ENCODE measurements at places on chromosomes 11 and 22.

DNA sequence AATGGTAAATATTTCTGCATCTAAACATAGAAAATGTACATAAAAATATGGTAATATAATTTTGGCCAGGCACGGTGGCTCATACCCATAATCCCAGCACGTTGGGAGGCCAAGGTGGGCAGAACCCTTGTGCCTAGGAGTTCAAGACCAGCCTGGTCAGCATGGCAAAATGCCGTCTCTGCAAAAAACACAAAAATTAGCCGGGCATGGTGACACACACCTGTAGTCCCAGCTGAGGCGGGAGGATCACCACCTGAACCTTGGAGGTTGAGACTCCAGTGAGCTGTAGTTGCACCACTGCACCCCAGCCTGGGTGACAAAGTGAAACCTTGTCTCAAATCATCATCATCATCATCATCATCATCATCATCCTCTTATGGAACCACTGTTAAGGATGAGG, 230.6 kb upstream of the NCAM1 start:
- no peak for DNase-seq
- H3K4me3 ChIP-seq: no peak overlapping the region
- H3K27me3 ChIP-seq: no peaks in the 10 kb centered on the region
- H3K27ac ChIP-seq: no peak overlapping the region

- no peaks in the 10 kb centered on the region for H3K36me3 ChIP-seq
- H3K27ac ChIP-seq: no peak overlapping the region
- 0 out of 2 replicates have a peak, but pooled peaks cover 2% of the 10 kb centered on the region for H3K4me1 ChIP-seq
- H3K27me3 ChIP-seq: no peaks in the 10 kb centered on the region
These were observed 1.2 kb upstream of the CXCR5 start for GRCh38 chr11:118882491-118882890.

GRCh38 chr22:31248138-31248745, 36.1 kb downstream of the LIMK2 start:
- no peak overlapping the region for H3K27ac ChIP-seq
- no peaks in the 10 kb centered on the region for H3K36me3 ChIP-seq
- H3K4me1 ChIP-seq: peaks cover 73% of the 10 kb centered on the region
- peak; percentile 82 for DNase-seq

DNA sequence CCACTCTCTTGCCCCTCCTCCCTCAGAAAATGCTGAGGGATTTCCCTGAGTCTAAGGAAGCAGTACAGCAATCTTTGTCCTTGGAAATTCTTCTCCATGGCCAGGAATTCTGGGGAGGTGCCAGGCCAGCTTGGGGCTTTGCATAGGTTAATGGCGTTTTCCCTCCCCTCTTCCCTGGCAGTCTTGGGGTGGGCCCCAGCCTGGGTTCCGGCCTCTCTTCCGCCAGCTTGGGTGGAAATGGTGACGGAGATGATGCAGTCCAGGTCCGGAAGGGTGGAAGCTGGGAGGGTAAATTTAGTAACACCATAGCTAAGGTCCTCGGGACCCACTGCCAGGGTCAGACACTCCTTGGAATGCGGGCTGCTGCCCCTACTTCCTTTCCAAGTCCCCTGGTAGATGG, 5.0 kb downstream of the PHLDB1 start:
- H3K36me3 ChIP-seq: no peaks in the 10 kb centered on the region
- peaks cover 42% of the 10 kb centered on the region for H3K4me1 ChIP-seq
- no peaks in the 10 kb centered on the region for H3K27me3 ChIP-seq
- no peak overlapping the region for H3K4me3 ChIP-seq
- no peak for DNase-seq

GRCh38 chr11:60934124-60934789, 10.0 kb downstream of the TMEM132A start:
- H3K4me3 ChIP-seq: no peak overlapping the region
- H3K4me1 ChIP-seq: no peaks in the 10 kb centered on the region
- no peak for DNase-seq
- H3K27me3 ChIP-seq: no peaks in the 10 kb centered on the region

DNA sequence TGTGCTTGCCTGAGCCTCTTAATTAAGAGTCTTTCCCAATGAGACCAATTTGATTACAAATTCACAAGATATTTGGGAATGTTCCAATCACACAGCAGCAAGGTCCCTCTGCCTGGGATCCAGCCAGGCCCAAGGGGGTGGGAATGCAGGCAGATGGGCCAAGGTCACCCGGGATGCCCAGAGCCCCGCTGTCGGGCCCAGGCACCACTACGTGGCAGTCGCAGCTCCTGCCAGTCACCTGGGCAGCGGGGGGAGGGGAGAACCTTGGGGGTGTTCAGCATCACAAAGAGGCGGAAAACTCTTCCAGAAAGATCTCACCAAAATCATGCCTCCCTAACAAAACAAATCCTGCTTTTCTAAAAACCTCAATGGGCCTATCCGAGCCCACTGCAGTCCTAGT, 30.9 kb downstream of the PPM1F start:
- no peak for DNase-seq
- no peaks in the 10 kb centered on the region for H3K27me3 ChIP-seq
- H3K4me3 ChIP-seq: no peak overlapping the region
- no peaks in the 10 kb centered on the region for H3K4me1 ChIP-seq

DNA sequence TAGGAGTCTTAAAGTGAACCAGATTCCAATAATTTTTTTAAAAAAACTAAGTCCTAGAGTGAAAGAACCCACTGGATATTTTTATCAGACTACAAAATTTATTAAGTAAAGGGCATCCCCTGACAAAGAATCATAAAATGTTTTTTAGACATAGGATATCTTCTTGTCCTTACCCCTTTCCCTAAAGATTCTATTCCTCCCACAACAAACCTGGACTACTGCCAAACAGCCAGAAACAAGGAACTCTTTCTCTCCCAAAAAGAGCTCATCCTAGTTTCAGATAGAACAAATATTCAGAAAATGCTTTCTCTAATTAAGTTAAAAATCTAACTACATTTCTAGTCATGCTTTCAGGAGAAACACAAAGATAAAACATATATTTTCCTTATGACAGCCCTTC, 327.1 kb downstream of the FAM181B start:
- no peak overlapping the region for H3K4me3 ChIP-seq
- H3K4me1 ChIP-seq: no peaks in the 10 kb centered on the region
- no peak for DNase-seq
- H3K36me3 ChIP-seq: no peaks in the 10 kb centered on the region
- no peaks in the 10 kb centered on the region for H3K27me3 ChIP-seq

GRCh38 chr11:27701355-27702105, 1.3 kb upstream of the BDNF start:
- no peak for DNase-seq
- H3K27ac ChIP-seq: peak overlapping the region; percentile 33
- H3K4me3 ChIP-seq: peak overlapping the region; percentile 70
- H3K4me1 ChIP-seq: peaks cover 17% of the 10 kb centered on the region
- H3K27me3 ChIP-seq: no peaks in the 10 kb centered on the region
- no peaks in the 10 kb centered on the region for H3K36me3 ChIP-seq

- H3K36me3 ChIP-seq: no peaks in the 10 kb centered on the region
- no peak overlapping the region for H3K4me3 ChIP-seq
These were observed 35.3 kb upstream of the KIRREL3 start for GRCh38 chr11:127035824-127036223.

DNA sequence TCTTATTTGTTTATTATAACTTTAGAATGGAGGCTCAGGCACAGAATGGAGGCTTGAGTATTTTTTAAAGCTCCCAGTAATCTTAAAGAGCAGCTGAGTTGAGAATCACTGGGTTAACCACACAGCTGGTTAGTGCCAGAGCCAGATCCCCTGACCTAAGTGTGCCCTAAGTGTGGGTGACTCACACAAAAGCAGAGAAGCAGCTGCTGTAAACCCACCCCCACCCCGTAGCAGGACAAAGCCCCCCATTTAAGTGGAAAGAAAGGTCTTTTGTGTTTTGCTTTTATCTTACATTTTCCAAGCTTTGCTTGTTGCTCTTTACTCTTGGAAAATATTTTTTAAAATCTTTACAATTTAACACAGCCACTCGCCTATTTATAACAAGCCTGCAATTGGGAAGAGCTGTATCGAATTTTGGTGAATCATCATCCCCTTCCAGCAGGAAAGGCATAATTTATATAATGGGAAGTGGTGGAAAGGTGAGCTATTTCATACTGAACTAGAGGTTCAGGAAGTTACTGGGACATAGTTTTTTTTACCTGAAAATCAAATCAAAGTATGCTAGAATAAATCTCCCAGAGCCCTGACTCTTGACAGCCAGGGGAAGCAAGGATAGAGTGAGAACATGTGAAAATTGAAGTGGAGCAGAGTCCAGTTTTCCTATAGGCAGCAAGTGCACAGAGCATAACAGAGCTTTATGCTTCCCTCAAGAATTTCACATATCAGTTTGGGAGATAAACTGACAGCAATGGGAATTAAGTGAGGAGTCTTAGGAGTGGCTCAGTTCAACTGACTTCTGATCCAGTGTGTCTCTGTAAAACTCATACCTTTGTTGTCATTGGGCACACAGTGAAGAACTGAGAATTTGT, 405.7 kb downstream of the AASDHPPT start:
- no peaks in the 10 kb centered on the region for H3K36me3 ChIP-seq
- peak overlapping the region; percentile 69 for H3K27ac ChIP-seq
- no peaks in the 10 kb centered on the region for H3K27me3 ChIP-seq

- H3K27me3 ChIP-seq: no peaks in the 10 kb centered on the region
- no peaks in the 10 kb centered on the region for H3K4me1 ChIP-seq
- H3K36me3 ChIP-seq: no peaks in the 10 kb centered on the region
- no peak overlapping the region for H3K4me3 ChIP-seq
These were observed 6.4 kb downstream of the PRAME start for GRCh38 chr22:22552630-22553029.

DNA sequence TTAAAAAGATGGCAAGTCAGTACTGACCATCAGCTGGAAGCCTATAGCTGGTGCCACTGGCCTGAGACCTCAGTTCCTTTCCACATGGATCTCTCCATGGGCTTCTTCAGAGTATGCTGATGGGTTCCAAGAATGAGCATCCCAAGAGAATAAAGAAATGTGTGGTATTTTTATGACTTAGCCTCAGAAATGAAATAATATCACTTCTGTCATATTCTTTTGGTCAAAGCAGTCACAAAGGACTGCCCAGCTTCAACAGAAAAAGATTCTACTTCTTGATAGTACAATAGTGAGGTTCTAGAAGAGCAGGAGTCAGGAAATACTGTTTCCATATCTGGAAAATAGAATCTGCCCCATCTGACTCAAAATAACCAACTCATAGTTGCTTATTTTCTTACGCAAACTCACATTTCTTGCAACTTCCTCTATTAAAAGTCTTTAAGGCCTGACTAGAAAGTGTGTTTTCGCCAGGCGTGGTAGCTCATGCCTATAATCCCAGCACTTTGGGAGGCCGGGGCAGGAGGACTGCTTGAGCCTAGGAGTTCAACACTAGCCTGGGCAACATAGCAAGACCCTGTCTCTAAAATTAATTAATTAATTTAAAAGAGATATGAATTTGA, 116.9 kb downstream of the SIK3 start:
- peaks cover 10% of the 10 kb centered on the region for H3K4me1 ChIP-seq
- no peak for DNase-seq
- no peak overlapping the region for H3K27ac ChIP-seq
- no peak overlapping the region for H3K4me3 ChIP-seq
- H3K36me3 ChIP-seq: no peaks in the 10 kb centered on the region

DNA sequence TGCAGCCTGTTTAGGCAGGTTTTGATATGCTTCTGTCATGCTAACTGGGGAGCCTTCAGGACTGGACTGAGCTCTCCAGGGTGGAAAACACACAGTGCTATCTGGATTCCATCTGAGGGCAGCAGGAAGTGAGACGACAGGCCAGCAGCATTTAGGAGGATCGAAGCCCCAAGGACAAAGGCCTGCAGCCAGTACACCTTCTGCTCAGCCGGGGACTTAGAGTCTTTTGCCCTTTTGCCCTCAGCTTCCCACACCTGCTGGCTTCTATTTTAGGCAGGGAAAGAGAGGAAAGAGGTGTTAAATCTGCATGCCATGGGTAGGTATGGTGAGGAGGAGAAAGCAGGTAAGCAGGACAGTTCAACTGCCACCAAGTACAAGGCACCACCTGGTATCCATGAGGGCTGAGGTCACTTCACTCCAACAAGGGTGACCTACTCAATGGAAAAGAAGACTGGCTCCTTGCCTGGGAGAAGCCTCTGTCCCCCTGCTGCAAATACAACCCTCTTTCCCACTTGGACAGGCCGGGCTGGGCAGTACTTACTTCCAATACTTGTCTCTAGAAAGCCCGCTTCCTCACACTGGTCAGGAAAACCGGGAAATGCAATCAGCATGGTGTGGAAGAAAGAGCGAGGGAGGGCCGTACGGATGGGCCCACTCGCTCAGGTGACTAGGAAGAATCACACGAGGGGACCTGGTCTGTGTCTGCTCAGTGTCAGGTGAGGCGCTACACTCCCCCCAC, 12.3 kb downstream of the LARGE2 start:
- H3K4me1 ChIP-seq: 0 out of 2 replicates have a peak, but pooled peaks cover 4% of the 10 kb centered on the region
- no peak overlapping the region for H3K4me3 ChIP-seq
- DNase-seq: no peak
- H3K27me3 ChIP-seq: no peaks in the 10 kb centered on the region

DNA sequence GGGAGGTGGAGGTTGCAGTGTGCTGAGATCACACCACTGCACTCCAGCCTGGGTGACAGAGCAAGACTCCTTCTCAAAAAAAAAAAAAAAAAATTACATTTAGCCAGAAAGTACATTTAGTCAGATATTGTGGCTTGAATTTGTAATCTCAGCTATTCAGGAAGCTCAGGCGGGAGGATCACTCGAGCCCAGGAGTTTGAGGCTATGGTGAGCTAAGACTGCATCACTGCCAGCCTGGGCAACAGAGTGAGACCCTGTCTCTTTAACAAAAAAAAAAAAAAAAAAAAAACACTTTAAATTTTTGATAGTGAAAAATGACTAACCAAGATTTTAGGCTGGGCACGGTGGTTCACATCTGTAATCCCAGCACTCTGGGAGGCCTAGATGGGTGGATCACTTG, 27.3 kb downstream of the MRTFA start:
- no peak overlapping the region for H3K27ac ChIP-seq
- no peak for DNase-seq
- peaks cover 14% of the 10 kb centered on the region for H3K4me1 ChIP-seq
- no peaks in the 10 kb centered on the region for H3K36me3 ChIP-seq
- H3K4me3 ChIP-seq: no peak overlapping the region

- H3K27ac ChIP-seq: peak overlapping the region; percentile 79
- no peaks in the 10 kb centered on the region for H3K36me3 ChIP-seq
- no peaks in the 10 kb centered on the region for H3K27me3 ChIP-seq
- H3K4me1 ChIP-seq: peaks cover 44% of the 10 kb centered on the region
- H3K4me3 ChIP-seq: no peak overlapping the region
These were observed 52.4 kb downstream of the PACSIN2 start for GRCh38 chr22:42962295-42963230.

DNA sequence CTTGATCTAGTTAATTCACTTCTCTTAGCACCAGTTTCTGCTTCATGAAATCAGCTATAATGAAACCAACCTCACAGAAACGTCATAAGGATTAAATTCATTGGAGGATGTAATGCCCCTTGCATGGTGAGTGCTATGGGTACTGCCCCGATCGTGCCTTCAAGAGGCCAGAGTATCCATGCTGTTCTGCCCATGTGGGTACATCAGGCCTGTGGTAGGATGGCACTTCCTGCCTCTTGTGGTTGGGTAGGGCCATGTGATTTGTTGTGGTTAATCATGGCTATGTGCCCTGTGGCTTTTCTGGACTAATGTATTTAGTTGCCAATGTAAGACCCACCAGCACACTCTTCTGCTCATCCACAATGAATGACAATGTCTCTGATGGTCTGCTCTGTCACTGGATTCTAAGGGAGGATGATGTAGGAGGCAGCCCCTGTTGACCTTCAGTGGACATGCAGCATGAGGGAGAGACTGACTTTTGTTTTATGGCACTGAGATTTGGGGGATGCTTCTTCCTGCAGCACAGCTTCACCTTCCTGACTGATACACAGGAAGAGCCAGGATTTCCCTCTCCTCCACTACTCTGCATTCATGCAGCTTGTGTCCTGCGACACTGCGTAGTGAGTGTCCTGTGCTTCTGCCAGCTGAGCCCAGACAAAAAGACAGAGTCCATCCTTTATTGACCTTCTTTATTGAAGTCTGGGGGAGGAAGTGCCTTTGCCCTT, 66.2 kb downstream of the DHCR7 start:
- H3K4me3 ChIP-seq: no peak overlapping the region
- peaks cover 5% of the 10 kb centered on the region for H3K4me1 ChIP-seq
- no peak for DNase-seq
- no peaks in the 10 kb centered on the region for H3K36me3 ChIP-seq
